GF-D8 (cell line): ENCODE measurements at places on chromosomes 7 and 10.

DNA sequence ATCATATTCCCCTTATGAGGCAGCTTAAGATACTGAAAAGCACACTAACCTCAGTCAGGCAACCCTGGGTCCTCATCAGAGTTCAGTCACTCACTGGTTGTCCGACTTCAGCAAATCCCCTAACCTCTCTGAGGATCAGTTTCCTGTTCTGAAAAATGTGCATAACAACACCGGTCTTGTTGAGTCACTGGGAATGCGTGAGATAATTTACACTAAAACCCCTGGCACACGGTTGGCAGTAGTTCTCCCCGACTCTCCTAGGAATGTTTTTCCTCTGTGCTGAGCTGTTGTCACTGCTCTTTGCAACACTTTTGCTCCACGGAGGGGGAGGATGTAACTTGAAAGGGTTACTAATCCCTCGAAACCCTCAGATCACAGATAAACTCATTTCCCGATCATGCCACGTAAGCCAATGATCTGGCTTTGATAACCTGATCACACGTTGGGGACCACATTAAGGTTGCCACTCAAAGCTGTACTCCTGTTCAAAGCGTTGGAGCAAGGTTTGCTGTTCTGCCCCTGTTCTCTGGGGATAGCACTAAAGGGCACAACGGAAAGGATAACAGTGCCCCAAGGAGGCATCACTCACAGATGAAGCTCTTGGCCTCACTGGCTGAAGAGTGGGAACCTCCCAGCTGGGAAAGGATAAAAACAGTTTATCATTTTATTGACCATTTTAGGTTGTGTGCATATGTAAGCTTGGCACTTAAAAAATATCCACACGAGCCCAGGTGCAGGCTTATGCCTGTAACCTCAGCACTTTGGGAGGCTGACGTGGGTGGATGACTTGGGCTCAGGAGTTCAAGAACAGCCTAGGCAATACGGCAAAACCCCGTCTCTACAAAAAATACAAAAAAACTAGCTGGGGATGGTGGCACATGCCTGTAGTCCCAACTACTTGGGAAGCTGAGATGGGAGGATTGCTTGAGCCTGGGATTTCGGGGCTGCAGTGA, 5.0 kb upstream of the RBM17 start:
- no peak for DNase-seq

DNA sequence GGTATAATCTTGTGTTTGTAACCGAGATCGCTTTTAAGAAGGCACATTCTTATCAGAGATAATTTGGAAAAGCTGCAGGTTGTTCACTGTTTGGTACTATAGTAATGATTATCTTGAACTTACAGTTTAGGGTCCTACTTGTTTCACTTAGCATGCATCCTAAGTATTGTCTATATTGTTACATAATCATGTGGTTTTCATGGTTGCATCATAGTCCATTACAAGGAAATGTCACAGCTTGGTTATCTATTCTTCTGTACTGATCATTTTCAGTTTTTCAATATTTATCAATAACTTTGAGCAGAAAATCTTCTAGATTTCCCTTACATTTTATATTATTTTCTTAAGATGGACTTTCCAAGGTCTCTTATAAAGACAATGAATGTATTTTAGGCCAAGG, 116.3 kb downstream of the PLPP4 start:
- DNase-seq: no peak

GRCh38 chr7:155512246-155512887, 34.0 kb downstream of the CNPY1 start:
- DNase-seq: no peak

GRCh38 chr7:117993377-117994003, 120.2 kb upstream of the CTTNBP2 start:
- no peak for DNase-seq

- no peak for DNase-seq
These were observed 68.1 kb downstream of the PODXL start for GRCh38 chr7:131488361-131488760.

DNA sequence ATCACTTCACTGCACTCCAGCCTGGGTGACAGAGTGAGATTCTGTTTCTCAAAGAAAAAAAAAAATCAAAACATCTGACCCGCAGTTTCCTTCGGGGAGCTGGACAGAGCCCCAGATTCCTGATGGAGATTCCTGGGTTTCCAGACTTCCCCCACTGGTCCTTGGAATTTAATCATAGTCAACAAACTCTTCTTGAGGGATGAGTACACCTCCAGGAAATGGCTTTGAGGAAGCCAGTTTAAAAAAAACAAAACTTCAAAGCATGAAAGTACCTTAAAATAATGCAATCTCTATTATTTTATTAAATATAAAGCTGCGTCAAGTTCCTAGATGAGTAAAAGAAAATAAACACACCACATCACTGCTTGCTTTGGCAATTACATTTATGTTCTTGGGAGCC, 1.2 kb upstream of the MAD1L1 start:
- no peak for DNase-seq

DNA sequence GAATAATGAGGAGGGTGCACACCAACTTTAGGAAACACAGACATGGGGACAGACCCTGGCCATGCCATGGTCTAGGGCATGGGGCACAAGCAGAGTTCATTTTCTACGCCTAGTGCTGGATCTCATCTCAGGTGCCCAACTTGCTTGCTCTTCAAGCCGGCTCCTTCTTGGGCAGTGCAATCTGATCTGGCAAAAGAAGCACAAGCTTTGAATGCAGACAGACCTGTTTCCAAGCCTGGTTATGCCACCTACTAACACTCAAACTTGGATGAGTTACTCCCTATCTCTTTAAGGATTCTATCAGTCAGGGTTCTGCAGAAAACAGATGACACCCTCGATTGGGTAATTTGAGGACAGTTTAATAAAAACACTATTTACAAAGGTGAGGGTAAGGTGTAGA, 34.9 kb upstream of the WAPL start:
- no peak for DNase-seq

DNA sequence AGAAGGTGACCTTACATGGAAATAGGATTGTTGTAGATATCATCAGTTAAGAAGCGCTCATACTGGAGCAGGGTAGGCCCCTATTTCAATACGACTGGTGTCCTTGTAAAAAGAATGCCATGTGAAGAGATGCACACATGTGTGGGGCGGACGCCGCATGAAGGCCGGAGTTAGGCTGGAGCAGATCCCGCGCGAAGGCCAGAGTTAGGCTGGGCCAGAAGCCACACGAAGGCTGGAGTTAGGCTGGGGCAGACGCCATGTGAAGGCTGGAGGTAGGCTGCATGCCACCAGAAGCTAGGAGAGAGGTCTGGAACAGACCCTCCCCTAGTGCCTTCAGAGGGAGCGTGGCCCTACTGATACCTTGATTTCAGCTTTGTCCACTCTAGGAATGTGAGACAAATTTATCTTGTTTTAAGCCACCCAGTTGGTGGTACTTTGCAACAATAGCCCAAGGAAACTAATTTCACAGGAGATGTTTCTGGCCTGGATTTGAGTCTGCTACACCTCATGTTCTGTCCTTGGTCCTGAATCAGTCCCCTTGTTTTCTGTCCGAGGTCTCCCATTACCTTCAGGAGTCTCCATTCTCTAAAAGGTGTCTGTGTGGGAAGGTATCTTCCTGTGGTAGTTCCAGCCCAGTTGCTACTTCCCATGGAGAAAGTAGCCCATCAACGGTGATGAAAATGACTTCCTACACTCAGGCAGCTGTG, 585.8 kb downstream of the LRMDA start:
- no peak for DNase-seq

GRCh38 chr10:81708416-81708815, 166.6 kb upstream of the NRG3 start:
- no peak for DNase-seq
